ENCODE measurements at places on chromosomes 7 and 10. TPM values are rescaled to one million over a fixed set of nuclear protein-coding genes. Genes with fewer than 3 reads are reported as not detected.

The TBXAS1 gene
- 2.9 TPM for total RNA-seq

The TEX47 gene
- total RNA-seq: not detected

The TMEM273 gene
- total RNA-seq: 2.4 TPM

The SEPTIN7 gene
- total RNA-seq: 271 TPM

The KLF14 gene
- not detected for total RNA-seq

The MICALL2 gene
- 3.7 TPM for total RNA-seq

The IGF2BP3 gene
- total RNA-seq: 81.5 TPM

The PANK1 gene
- 35.5 TPM for total RNA-seq

The PTPN12 gene
- 141 TPM for total RNA-seq

The PGAM2 gene
- total RNA-seq: 4.5 TPM

The VENTX gene
- total RNA-seq: not detected

The PCGF5 gene
- total RNA-seq: 15.5 TPM

The PURB gene
- total RNA-seq: 36.7 TPM

The ACTL6B gene
- 163 TPM for total RNA-seq

The C1QL3 gene
- 70.5 TPM for total RNA-seq

The PDZD7 gene
- 10.2 TPM for total RNA-seq

The NUTM2B gene
- 1.6 TPM for total RNA-seq

The COX15 gene
- total RNA-seq: 43.6 TPM

The CARD11 gene
- 0.41 TPM for total RNA-seq

The AZGP1 gene
- not detected for total RNA-seq

The CYP2W1 gene
- total RNA-seq: not detected

The FRMD4A gene
- 69.7 TPM for total RNA-seq

The ELN gene
- 11.0 TPM for total RNA-seq

The DMTF1 gene
- total RNA-seq: 105 TPM

The EPHB6 gene
- 29.3 TPM for total RNA-seq

The PPP1R3C gene
- 37.9 TPM for total RNA-seq

The CFAP58 gene
- total RNA-seq: 1.2 TPM

The NME8 gene
- total RNA-seq: not detected

The CALML5 gene
- total RNA-seq: not detected

The GJD4 gene
- total RNA-seq: not detected

The ARHGAP22 gene
- total RNA-seq: 1.6 TPM

The C10orf105 gene
- total RNA-seq: not detected

The WDFY4 gene
- 0.41 TPM for total RNA-seq

The PEX1 gene
- 74.6 TPM for total RNA-seq

The APBB1IP gene
- 0.82 TPM for total RNA-seq

The GPC2 gene
- total RNA-seq: 75.0 TPM

The SDHAF3 gene
- total RNA-seq: 8.6 TPM

The AGK gene
- 46.5 TPM for total RNA-seq

The ELFN1 gene
- 5.7 TPM for total RNA-seq

The MYPN gene
- total RNA-seq: not detected

The CRPPA gene
- total RNA-seq: 9.0 TPM

The ELOVL3 gene
- not detected for total RNA-seq

The ARMC3 gene
- total RNA-seq: 3.3 TPM

The HYAL4 gene
- not detected for total RNA-seq

The DYNC1I1 gene
- 157 TPM for total RNA-seq

The DOCK4 gene
- total RNA-seq: 70.9 TPM

The DYDC2 gene
- total RNA-seq: 2.4 TPM

The SDK1 gene
- total RNA-seq: 33.0 TPM

The OR2A5 gene
- total RNA-seq: not detected

The ERV3-1 gene
- total RNA-seq: 14.3 TPM

The NUDT5 gene
- total RNA-seq: 14.3 TPM

The SMKR1 gene
- 3.7 TPM for total RNA-seq

The FAM25A gene
- not detected for total RNA-seq

The SLC26A3 gene
- total RNA-seq: not detected

The SLC26A5 gene
- total RNA-seq: not detected

The SLC13A1 gene
- total RNA-seq: not detected

The STRIP2 gene
- 44.8 TPM for total RNA-seq

The NOS3 gene
- 0.82 TPM for total RNA-seq

Data from frontal cortex (tissue), 4 donors.